ENCODE measurements at places on chromosomes 12 and 14. TPM values are rescaled to one million over a fixed set of nuclear protein-coding genes. Genes with fewer than 3 reads are reported as not detected.

DNA sequence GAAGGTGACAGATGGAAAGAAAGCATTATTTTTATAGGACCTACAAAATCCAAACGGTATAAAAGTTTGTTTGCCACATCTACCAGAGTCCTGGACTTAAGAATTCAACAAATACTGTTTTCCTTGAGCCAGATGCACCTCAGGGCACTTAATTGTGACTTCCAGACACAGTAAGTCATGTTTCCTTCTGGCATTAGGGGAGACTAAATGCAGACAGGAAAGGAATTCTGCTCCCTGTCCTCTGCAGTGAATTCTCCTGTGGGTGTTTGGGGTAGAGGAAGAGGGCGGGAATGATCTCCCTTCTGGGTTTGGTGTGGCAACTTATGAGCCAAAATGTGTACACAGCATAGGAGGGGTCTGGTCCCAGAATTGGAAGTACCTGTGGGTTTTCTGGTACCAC, 93.9 kb upstream of the ZDHHC17 start:
- DNase-seq: no peak

- no peak for DNase-seq
Observed at GRCh38 chr12:13203034-13203922, 6.8 kb downstream of the EMP1 start.

GRCh38 chr12:126385785-126386184, 1320.5 kb downstream of the AACS start:
- DNase-seq: no peak

GRCh38 chr12:108312693-108313189, 26.4 kb downstream of the CMKLR1 start:
- no peak for DNase-seq

DNA sequence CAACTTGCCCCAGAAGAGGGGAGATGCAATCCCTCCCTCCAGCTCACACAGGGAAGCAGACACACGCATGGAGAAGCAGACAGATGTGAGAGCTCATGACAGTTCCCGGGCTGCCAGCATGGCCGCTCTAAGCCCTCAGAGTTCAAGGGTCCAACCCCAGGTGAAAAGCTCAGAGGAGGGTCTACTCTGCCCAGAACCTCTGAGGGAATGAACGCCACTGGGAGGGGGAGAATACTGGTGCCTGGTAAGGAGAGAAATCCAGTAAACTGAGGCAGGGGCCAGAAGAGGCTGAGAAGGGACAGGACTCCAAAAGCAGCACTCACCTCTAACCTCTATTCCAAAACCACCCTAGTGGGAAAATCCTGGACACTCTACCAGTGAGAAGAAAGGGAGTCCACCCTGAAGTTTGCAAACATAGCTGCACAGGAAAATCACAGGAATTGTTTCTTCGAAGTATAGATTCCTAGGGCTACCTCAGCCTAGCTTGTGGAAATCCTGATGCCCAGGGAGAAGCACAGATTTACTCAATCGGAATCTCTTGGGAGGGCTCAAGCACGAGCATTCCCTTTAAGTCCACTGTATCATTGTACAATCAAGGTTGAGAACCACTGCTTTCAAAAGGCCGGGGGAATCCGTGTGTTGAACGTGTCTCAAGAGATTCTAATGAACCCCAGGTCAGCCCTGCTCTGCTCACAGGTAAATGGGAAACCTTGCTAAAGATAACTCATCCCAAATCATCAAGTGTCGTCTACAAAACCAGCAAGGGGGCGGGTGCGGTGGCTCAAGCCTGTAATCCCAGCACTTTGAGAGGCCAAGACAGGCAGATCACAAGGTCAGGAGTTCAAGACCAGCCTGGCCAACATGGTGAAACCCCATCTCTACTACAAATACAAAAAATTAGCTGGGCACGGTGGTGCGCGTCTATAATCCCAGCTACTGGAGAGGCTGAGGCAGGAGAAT, 34.3 kb upstream of the PLEKHG6 start:
- no peak for DNase-seq

- no peak for DNase-seq
Observed at GRCh38 chr12:107163413-107163812, 70.1 kb upstream of the CRY1 start.

The PMCH gene
- not detected for total RNA-seq

All from mesothelial cell of epicardium (in vitro differentiated cells).